ENCODE measurements at places on chromosomes 7 and 10.
A peak's percentile ranks its signal among the peaks of the same experiment; 100 is the strongest.

GRCh38 chr7:18320422-18320821 is 175.1 kb upstream of the HDAC9 start:
- DNase-seq: no peak

GRCh38 chr7:157671358-157672255 is 334.8 kb downstream of the DNAJB6 start:
- no peak for DNase-seq

DNA sequence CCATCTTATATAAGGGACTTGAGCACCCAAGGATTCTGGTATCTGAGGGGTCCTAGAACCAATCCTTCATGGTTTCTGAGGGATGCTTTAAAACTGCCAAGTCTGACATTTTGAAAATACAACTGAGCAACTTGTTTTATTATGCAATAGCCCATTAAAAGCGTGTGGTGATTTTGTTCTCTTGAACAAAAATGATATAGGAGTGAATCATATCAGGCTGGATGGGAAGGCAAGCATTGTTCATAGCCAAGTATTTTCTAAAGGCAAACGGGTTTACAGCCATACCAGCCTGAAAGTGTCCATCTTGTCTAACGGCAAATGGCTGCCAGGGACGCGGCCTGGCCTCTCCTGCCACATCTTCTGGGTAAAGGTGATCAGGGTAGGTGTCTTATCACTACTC is 23.4 kb downstream of the RPP38 start:
- DNase-seq: peak; percentile 10

DNA sequence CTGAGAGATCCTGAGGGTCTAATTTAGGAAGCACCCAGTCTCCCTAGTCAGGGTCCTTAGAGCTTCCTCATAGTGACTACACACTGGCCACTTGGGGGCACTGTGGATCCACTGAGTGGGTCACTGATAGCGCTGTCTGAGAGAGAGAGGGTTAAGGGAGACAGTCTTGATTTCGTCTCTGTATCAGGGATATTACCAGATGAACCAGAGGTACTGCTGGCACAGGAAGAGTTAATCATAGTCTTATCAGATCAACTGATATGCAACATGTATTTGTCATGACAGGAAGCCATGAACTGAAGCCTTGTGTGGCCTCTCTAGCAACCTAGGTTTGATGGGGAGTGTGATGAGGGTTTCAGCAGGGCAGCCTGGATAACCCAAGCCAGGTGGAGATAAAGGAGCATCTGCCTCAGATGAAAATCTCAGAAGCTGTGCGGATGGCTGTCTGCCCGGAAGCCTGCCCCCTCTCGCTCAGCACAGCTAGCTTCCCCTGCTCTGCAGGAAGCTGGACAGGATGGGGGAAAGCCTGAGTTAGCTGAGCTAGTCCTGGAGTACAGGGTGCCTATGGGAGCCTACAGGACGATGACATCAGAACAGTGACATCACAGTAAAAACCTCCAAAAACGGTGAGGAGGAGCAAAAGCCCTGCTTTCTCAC is 214.0 kb upstream of the PRSS1 start:
- peak; percentile 84 for DNase-seq

DNA sequence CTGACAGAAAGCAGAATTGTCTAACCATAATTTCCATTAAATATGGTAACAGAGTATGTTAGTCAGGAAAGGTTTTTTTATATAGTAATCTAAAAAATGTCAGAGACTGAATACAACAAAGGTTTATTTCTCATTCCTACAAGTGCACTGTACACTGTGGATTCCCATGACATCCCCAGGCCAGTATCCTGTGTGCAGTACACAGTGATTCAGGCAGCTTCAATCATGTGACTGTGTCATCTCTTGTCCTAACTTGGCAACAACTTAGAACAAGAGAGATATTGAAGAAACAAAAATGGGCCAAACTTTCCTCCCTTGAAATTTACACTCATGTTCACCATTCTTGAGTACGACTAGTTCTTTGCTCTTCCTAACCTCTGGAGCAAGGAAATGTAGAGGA is 189.8 kb upstream of the SEMA3A start:
- DNase-seq: no peak

GRCh38 chr10:80356563-80356988 is at the start of the genes DYDC1 and DYDC2:
Gene DYDC1 (minus strand): TSS chr10:80356755. CDS start chr10:80352601, 4,154 bp downstream.
Gene DYDC2 (plus strand): TSS chr10:80356781. CDS start chr10:80362444, 5,663 bp downstream.
- DNase-seq: no peak

GRCh38 chr7:82810558-82811259 is 352.0 kb downstream of the PCLO start:
- peak; percentile 79 for DNase-seq
